ENCODE measurements at places on chromosomes 13 and 19. TPM values are rescaled to one million over a fixed set of nuclear protein-coding genes. Genes with fewer than 3 reads are reported as not detected.

ANGPTL4 gene
- total RNA-seq = 54.8 TPM

DNASE2 gene
- total RNA-seq = 36.6 TPM

MRPL57 gene
- total RNA-seq = 26.3 TPM

SYDE1 gene
- 4.9 TPM for total RNA-seq

NCAN gene
- total RNA-seq = 0.07 TPM

CNN1 gene
- 0.64 TPM for total RNA-seq

FAM124A gene
- total RNA-seq = 3.1 TPM

CEACAM3 gene
- total RNA-seq = not detected

HPN gene
- 0.32 TPM for total RNA-seq

DNA sequence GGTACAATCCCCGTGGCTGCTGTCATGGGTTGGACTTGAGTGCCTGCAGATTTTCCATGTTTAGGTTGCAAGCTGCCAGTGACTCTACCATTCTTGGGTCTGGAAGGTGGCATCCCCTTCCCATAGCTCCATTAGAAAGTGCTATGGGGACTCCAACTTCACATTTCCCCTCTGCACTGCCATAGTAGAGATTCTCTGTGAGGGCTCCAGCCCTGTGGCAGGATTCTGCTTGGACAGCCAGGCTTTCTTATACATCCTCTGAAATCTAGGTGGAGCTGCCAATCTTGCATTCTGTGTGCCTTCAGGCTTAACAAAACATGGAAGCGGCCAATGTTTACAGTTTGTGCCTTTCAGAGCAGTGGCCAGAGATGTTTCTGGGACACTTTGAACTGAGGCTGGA, 636.2 kb downstream of the SLITRK6 start:
- no peak for DNase-seq

DNA sequence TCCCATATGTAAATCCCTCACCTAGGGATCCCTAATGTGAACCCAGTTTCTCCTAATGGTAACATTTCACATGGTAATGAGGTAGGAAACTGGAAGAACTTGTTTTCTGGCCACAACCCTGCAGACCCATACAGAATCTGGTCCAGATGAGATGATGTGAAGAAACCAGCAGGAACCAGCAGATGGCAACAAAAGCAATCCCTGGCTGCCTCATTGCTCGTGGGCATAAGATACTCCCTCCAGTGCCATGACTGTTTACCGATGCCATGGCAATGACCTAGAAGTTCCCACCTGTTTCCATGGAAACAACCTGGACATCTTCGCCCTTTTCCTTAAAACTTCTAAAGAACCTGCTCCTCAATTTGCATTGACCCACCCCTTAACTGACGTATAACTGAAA, 1.4 kb upstream of the CD209 start:
- DNase-seq = peak; percentile 50

GRCh38 chr13:113167155-113167554, 8.7 kb downstream of the PROZ start:
- DNase-seq = no peak

- no peak for DNase-seq
These were observed 237.6 kb downstream of the DNAJC15 start for GRCh38 chr13:43260999-43261398.

DNA sequence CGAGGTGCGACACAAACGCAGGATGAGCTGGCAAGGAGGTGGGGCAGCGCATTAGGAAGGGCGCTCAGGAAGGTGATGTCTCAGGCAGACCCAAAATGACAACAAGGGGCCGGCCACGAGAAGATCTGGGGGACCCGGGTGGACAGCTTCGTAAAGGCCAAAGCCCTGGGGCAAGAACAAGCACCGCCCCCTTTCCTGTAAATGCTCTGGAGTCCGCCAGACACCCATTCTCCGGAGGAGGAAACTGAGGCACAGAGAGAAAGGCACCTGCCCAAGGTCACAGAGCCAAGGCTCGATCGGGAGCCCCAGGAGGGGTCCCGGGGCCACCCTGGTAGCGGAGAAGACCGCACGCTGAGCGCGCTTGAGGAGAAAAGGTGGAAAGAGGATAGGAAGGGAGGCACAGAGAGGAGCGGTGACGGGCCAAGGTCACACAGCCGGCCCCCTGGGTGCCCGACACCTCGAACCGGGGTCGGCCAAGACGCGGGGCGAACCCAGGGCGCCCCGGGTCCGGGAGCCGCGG, 571 bp downstream of the SAFB2 start:
- no peak for DNase-seq

GRCh38 chr13:94335761-94336526, 143.5 kb downstream of the DCT start:
- DNase-seq = no peak

DNA sequence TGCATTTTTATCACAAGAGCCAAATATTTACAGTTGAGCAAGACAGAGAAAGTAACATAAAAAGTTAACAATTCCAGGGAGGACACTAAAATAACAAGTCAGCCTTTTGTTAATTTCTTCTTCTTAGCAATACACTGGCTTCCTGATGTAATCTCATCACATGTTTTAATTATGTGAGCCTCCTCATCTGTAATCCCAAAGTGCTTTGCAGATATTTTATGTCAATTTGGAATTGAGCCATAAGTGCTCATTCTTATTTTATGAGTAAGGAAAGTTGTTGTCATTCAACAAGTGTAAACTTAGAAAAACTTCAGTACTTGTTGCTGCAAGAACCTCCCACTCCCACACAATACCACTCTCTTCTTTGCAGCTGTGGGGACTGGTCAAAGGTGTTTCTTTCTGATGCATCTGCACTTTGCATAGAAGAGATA, 223.6 kb downstream of the GPC6 start:
- no peak for DNase-seq

DNA sequence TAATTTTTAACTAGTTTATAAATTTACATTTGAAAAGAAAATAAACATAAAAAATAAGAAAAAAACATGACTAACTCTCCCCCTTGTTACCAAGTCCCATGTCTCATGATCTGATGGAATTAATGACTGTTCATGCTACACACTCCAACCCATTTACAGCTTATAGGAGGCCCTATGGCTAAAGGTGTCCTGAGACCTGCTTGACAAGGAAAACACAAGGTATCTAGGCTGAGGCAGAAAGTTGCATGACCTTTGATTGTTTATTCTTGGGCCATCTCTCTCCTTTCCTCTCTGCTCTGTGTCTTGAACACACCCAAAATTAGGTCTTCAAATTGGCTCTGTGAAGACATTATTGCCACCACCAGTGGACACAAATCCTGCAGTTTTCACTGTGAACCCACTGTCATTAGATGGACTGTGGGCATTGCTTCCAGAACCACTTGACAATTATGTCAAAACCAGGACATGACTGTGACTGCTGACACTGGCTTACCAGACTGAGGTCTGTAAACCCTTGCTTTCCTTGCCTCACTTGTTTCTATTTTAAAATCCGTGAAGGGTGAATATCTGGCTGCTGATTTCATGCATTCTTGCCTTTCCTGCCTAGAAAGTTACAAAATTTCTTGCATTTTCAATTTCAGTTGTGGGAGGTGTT, 386.5 kb upstream of the SPRY2 start:
- DNase-seq = no peak

GRCh38 chr13:97549201-97549600, 115.2 kb downstream of the RAP2A start:
- DNase-seq = no peak

Measured in HCT116 (cell line).